CD4-positive, alpha-beta memory T cell (primary cell): ENCODE measurements at places on chromosomes 5 and 9.

DNA sequence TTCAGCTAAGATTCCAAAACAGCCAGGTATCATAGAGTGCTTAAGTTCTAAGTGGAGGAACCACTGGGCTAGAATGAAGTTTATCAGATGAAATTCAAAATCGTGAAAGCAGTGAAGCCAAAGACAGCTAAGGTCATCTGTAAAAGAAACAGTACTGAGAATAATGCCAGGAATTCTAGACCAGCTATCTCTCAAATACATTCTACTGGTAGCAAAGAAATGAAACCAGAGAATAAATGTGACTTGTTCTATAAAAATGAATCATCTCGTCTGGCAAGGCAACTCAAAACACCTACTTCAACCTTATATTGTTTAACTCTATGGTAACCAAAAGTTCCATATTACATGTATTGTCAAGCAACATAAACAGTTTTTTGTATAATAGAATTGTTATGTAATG is 51.3 kb upstream of the RGMB start:
- no peak for DNase-seq

- no peak for DNase-seq
Measured at GRCh38 chr9:92509050-92509449, 26.7 kb downstream of the ECM2 start.

DNA sequence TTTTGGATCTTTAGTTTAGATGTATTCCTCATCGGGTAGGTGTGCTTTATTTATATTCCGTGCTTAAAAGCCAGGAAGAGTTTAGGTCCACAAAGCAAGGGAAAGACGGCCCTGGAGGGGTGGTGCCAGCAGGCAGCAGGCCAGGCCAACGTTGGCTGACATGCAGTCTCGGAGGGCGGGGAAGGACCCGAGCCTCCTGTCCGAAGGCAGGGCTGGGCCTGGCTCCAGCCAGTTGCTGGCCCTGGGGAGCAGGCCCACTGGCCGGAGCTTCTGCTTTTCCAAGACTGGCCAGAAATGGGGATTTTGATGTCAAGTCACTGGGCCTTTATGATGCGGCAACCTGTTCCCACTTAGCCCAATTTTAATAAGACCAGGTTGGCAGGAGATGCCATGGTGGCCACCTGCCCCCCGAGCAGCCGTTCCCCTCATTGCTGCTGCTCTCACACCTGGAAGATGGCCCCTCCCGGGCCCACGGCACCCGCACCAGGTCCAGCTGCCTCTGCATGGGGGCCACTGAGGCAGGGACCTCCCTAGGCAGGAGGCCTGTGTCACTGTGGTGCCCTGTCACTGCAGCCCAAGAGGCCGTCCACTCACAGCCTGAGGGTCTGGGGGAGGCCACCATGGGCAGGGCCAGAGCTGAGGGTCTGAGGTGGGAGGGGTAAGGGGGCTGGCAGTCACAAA is 23.2 kb downstream of the LPCAT1 start:
- DNase-seq, result no peak

- DNase-seq, result no peak
Measured at GRCh38 chr5:164799391-164799790, 1294.0 kb downstream of the MAT2B start.

DNA sequence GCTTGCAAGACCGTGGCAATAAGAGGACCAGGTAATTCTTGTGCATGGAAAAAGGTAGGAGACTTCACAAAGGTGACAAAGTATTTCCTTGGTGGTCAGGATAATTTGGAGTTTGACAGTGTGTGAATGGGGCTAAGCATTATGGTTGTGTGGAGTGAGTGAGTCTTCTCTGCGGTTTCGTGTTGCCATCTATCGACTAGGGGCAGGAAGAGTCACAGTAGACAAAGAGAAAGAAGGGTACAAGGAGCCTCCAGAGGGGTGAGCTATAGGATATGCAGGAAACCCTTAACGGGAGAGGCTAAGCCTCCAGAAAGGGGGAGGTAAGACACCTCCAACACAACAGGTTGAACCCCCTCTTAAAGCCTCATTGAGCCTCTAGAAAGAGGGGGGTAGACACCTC is 64.0 kb upstream of the RANBP6 start:
- no peak for DNase-seq
